NCI-H1417 (cell line): ENCODE measurements at places on chromosomes 6 and 20.

DNA sequence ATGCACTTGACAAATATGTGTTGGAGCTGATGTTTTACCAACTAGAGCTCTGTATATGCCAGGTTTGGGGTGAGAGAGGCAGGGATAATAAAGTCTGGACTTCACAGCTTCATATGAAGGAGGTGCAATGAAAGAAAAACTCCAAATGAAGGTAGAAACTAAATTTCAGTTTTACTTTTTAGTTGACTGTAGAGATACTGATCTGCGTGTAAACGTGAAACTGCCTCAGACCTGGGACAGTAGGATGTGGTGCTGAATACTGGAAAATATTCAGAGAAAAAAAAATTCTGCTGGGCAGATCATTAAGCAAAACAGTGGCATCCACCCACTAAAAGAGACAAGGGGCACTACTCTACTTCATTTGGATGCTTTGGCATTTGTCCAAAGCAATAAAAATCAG lies 94.5 kb downstream of the BACH2 start:
- no peak for DNase-seq

DNA sequence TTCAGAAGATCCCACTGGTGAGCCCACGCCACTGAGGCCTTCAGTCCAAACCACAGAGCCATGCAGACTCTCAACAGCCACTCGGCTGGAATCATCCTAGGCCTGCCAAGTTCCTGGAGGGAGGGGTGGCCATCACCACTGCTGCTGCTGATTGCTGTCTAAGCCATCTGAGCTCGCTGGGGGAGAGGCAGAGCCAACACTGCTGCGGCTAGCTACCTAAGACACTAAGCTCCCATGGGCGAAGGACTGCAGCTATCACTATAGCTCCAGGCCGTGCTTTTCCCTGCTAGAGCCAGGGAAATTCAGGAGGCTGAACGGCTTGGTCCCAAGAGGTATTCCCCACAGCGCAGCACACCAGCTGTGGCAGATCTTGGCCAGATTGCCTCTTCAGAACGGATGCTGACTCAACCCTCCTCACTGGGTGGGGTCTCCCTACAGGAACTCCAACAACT lies 73.6 kb downstream of the TBC1D32 start:
- DNase-seq = no peak

- no peak for DNase-seq
Measured at GRCh38 chr20:35283441-35284266, 918 bp downstream of the EIF6 start.

- no peak for DNase-seq
Measured at GRCh38 chr6:4812068-4812467, 35.9 kb downstream of the CDYL start.

DNA sequence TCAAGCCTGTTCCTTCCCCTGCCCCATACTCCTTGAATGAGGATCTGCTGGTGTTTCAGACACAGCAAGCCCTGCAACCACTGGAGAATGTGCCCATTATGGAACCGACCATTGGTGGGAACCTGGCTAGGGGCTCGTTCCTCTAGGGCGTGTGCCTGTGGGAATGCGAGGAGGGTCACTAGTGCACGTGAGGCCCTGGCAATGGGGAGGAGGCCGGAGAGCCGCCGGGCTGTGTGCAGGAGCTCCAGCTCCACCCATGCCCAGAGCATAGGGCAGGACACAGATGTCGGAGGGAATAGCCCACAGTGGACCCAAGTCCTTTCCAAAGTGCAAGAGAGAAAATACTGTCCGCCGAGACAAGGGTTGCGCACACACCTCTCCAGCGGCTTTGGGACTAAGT lies 99.3 kb downstream of the ERMARD start:
- DNase-seq = no peak

DNA sequence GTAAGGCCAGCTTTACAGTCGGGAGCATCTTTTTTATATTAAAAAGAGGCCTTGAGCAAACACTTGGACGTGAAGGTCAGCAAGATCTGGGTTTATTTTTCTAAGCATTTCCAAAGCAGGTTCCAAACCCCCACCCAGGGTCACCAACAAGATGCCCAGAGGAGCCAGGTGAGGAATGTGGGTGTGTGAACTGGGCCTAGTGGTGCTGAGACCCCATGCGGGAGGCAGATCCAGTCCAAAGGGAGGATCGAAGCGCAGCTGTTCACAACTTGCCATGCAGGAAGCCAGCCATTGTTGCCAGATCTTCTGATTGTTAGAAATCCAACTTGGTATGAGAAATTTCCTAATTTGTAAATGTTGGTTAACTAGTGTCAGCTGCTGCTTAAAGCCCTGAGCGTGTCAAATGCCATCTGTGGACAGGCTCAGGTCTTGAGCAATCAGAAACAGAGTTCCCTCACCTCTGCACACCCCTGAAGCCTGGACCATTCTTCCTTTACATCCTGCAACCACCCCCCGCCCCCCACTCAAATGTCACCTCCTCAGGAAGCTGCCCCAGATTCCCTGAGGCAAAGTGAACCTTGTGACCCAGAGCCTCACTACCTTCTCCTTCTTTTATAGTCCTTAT lies 46.5 kb downstream of the NFATC2 start:
- DNase-seq = no peak

- DNase-seq = no peak
Measured at GRCh38 chr20:46020555-46020954, 8.5 kb upstream of the SLC12A5 start.

- no peak for DNase-seq
Measured at GRCh38 chr6:105401247-105402089, 1.4 kb downstream of the PREP start.

DNA sequence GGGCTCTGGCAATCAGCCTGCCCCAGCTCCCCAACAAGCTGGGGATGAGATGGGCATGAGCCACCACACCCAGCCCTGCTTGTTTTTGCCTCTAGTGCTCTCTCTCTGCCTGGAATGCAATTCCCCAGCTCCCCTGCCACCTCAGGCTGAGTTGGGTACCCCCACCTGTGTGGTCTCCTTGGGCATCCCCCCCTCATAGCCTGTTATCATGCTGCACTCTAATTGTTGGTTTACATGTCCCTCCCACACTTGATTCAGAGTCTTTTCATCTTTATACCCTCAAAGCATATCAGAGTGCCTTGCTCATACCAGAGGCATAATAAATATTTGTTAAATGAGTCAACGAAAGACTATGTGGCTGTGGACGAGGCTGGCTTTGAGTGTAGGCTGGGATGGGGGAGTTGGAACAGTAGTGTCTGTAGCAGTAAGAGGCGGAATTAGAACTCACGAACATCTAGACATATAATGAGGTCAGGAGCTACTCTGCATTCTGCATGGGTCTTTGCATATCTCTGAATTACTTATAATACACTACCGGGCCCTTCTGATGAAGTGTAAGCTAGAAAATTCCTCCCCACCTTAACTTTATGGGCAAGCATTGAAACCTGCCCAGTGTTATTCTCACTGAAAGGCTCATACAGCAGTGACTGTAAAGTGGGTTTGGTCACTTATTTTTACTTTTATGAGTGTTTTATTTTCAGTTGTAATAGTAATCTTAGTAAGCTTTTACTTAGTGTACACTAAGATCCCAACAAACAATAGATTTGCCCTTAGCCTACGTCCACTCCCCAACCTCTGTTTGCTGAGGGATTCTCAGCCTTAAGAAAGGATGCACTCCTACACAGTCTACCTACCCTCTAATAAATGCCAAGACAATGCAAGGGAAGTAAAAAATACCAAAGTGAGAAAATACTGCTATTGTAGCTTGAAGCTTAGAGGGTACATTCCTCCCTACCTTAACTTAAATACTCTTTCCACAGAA lies 58.7 kb downstream of the EDN1 start:
- DNase-seq = no peak

DNA sequence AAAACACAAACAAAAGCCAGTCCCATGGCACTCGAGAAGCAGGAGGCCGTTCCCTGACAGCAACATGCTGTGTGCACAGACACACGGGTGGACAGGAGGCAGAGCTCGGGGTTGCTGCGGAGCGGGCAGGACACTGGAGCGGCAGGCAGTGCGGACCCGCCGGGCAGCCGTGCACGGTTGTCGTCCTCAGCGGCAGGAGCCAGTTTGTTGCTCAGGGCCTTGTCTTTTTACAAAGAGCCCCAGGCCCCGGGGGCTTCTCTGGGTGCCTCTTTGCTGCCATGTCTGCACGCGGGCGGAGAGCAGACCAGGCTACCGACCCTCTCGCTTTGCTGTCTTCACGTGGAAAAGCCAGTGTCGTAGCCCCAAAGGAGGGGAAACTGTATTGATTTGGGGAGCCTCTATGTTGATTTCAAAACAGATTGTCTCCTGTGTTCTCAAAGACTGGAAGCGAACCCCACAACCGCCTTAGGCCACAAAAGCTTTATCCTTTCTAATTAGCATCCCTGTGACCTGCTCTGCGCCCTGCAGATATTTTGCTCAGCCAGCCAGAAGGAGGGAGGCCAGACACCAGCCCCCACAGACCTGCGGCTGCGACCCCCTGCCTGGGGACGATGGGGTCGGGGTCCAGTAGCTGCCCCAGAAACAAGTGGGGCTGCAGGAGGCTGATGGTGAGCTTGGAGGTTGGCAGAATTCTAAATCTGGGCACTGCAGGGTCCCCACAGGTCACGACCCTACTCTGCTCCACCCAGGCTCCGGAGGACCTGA lies 50.2 kb downstream of the ERMARD start:
- DNase-seq = no peak

DNA sequence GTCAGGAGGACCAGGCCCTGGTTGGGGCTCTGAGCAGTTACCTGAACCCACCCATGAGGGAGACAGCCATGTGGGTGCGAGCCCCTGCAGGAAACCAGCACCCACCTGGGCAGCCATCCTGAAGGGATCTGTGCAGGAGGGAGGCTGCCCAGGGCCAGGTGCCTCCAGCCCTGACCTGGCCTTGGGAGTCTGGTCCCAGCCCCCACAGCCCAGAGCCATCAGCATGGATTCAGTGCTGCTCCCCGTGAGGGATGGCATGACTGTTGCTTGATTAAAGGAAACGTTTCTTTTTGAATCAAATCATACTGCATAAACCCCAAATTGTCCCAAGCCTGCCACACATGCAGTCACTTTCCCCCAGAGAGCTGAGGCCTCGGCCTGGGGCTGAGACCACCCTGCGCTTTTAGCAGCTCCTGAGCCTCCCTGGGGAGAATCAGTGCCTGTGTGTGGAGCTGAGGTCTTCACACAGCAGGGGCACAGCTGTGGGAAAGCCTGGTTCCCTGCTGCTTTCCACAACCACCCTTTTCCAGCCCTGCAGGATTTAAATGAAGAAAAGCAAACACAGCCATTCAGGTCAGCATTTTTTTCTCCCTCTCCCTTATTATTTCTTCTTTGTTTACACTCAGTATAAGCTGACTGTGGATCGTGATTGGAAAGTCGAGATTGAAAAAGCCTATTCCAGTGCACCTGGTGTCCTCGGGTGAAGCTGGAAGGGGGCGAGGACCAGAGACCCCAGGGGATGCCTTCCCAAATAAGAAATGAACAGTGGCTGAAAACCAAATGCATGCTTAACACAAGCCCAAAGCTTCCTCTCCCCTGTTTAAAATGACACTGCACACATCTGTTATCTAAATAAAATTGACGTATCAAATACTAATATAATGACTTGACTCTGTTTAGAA lies 283.9 kb downstream of the SMOC2 start:
- peak; percentile 36 for DNase-seq

DNA sequence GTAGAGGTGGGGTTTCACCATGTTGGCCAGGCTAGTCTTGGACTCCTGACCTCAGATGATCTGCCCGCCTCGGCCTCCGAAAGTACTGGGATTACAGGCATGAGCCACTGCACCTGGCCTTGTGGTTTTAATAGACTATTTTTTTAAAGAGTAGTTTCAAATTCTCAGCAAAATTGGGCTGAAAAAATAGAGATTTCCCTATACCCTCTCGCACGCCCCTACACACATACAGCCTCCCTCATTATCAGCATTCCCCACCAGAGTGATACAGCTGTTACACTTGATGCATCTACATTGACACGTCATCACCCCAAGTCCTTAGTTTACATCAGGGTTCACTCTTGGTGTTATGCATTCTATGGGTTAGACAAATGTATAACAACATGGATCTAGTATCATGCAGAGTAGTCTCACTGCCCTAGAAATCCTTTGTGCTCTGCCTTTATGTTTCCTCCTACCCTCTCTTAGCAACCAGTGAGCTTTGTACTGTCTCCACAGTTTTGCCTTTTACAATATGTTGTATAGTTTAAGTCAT lies 103.6 kb downstream of the CDYL start:
- DNase-seq = no peak

GRCh38 chr6:35360349-35361138 lies 18.2 kb downstream of the PPARD start:
- no peak for DNase-seq

- DNase-seq = no peak
Measured at GRCh38 chr6:137155830-137156229, 17.6 kb downstream of the IL22RA2 start.

GRCh38 chr6:17086469-17086868 lies 15.4 kb upstream of the STMND1 start:
- DNase-seq = peak; percentile 73

DNA sequence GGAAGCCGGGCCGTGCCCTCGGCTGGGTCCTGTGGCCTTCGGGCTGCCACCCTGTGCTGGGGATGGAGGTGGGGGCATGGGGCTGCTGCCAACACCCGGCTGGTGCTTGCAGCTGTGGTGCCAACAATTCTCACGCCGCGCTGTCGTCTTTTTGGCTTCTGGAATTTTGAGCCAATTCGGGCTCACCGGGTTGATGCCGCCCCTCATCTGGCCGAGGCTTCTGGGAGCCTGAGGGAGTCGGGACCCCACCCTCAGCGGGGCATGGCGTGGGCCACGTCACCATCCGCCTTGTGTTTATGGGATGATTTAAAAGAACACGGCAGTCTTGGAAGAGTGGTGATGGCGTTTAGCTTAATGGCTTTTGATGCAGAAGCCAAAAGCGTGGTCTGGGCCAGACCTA lies 8.7 kb upstream of the NPBWR2 start:
- no peak for DNase-seq

- DNase-seq = no peak
Measured at GRCh38 chr20:46056027-46056833, 27.2 kb downstream of the SLC12A5 start.

DNA sequence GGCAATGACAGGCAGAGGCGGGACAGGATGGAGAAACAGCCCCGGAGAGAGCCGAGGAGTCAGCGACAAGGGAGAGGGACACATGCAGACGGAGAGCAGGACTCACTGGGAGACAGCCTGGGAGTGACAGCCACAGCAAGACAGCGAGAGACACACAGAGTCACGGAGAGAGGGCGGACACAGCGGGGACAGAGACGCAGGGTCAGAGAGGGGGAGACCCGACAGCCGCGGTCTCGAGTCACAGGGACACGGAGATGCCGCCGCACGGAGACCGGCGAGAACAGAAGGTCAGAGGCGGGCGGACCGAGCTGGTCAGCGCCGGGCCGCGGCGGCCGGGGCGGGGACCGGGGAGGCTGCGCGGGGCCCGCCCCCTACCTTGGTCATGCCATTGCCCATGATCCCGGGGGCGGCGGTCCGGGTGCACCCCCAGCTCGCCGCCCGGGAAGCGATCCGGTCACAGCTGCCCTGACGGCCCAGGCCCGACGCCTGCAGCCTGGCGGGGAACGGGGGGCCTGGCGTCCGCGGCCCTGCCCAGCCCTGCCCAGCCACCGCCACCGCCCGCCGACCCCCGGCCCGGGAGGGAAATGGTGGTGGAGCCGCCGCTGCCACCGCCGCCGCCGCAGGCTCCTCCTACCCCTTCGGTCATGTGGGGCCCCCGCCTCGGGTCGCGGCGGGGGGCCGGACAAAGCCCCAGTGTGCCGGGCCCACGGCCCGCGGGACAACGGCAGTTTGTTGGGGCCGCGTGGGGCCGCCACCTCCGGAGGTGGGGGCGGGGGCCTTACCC lies at the start of the genes DUSP15 and TTLL9:
DUSP15 (minus strand) TSS at position 586 of the 784 bp plus-strand sequence; CDS start at position 396, 190 bp downstream.
TTLL9 (plus strand) TSS at position 693 of the 784 bp plus-strand sequence. CDS start 493 bp downstream, outside the sequence.
- DNase-seq = peak; percentile 64

GRCh38 chr20:25309395-25310267 lies 61.7 kb downstream of the PYGB start:
- peak; percentile 45 for DNase-seq

- DNase-seq = no peak
Measured at GRCh38 chr20:25469558-25469957, 62.1 kb downstream of the GINS1 start.
